ENCODE measurements at places on chromosomes 1 and 21.

- DNase-seq = no peak
Measured at GRCh38 chr1:171433451-171433850, 51.9 kb upstream of the PRRC2C start.

- no peak for DNase-seq
Measured at GRCh38 chr1:241706967-241707366, 54.9 kb downstream of the WDR64 start.

GRCh38 chr1:203317429-203318228 is 12.3 kb downstream of the BTG2 start:
- DNase-seq = no peak

- DNase-seq = peak; percentile 80
Measured at GRCh38 chr1:225652729-225653462, at the start of gene ENAH. Gene ENAH (minus strand): TSS chr1:225653123. CDS start chr1:225652690, 433 bp downstream.

- peak; percentile 42 for DNase-seq
Measured at GRCh38 chr1:56577406-56578137, 1.8 kb downstream of the PLPP3 start.
